SK-MEL-5 (cell line): ENCODE measurements at places on chromosomes 2 and 18. TPM values are rescaled to one million over a fixed set of nuclear protein-coding genes. Genes with fewer than 3 reads are reported as not detected.

Gene ARMC9
- 22.8 and 23.0 TPM in 2 replicates for total RNA-seq

Gene FAM161A
- 12.3 and 21.7 TPM in 2 replicates for total RNA-seq

Gene AQP12A
- not detected in 2 replicates for total RNA-seq

Gene MARCO
- total RNA-seq: not detected in 2 replicates

Gene MAB21L4
- not detected in 2 replicates for total RNA-seq

Gene CCDC85A
- not detected in 2 replicates for total RNA-seq

Gene DTYMK
- total RNA-seq: 55.3 and 60.8 TPM in 2 replicates

Gene SERPINB2
- 0.35 TPM in 1 of 2 replicates, not detected in the other for total RNA-seq

Gene LRATD1
- total RNA-seq: 0.18 and 0.21 TPM in 2 replicates

Gene MAL
- not detected in 2 replicates for total RNA-seq

Gene SLC38A11
- total RNA-seq: not detected in 2 replicates

Gene KIAA2012
- not detected in 2 replicates for total RNA-seq

Gene ITPRIPL1
- 6.7 and 6.9 TPM in 2 replicates for total RNA-seq
